ENCODE measurements at places on chromosomes 4 and X.

- DNase-seq = peak; percentile 55
These were observed 153.5 kb downstream of the KCNIP4 start for GRCh38 chr4:21795091-21795490.

DNA sequence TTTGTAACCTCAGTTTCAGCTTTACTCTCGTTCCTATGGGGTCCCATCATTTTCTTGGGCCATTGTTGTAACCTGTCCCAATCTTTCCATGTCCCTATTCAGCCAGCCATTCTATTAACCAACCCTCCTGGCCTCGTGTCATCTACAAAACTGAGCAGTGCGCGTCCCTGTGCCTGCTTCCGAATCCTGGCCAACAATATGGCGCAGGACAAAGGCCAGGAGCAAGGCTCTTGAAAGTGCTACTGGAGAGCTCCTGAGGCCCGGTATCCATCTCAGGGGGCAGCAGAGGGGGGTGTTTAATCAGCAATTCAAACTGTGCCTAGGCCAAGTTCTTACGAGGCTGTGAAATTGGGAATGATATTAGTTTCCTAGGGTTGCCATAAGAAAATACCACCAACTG lies 41.2 kb upstream of the APLN start:
- no peak for DNase-seq

DNA sequence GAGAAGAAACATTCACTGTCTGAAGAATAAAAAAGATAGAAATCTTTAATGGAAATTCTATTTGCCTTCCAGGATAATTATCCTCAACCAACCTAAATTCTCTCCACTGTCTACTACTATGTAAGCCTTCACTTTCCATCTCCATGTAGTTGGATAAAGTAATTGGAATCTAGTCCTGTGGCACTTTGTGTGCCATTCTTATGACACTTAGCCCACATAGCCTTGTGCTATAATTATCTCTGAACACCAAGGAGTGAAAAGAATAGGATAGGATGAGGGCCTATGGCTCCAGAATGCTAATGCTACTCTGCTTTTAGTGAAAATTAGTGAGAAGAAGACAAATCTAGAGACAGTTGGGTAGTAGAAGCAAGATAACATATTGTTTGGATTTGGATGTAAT lies 20.2 kb downstream of the PRSS48 start:
- no peak for DNase-seq

GRCh38 chr4:173508386-173509035 lies 21.5 kb downstream of the HAND2 start:
- no peak for DNase-seq

GRCh38 chr4:146592019-146592418 lies 46.7 kb upstream of the POU4F2 start:
- DNase-seq = no peak

DNA sequence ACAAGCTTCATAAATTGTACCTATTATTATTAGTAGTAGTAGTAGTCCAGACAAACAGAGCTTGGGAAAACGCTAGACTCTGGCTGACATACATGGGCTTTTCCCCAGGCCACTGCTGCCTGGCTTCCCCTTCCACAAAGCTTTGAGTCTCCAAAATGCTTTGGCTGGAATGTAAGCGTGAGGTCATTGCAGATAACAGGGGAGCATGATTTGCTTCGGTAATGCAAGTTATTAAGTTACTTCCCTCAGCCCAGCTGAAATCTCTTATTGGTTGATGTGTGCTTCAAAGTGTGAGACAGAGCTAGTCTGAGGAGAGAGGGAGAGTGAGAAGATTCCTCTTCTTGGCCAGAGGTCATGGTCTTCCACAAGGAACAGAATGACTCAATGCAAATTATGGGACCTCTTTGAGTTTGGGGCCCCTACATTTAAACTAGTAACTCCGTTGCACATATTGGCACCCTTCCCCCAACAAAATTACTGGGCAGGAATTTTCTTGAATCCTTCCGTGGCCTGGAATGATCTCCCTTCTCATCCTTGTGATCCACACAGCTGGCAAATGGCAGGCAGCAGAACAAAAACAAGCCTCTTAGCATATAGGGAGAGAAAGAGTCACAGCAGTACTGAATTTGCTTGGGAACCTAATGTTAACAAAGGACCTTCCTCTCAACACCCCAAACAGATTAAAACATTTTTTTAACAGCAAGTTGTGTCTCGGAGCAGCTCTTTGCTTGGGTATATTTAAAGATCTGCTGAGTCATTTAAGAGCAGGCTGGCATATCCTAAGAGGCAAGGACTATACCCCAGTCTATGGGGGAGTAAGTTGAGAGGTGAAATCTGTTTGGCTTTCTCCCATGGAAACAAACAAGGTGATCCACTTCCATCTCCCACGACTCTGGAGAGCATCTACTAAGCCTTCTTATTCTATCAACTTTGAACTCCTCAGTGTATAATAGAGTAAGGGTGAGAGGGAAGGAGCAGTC lies 19.9 kb downstream of the AR start:
- peak; percentile 70 for DNase-seq

- no peak for DNase-seq
These were observed 2.0 kb downstream of the STBD1 start for GRCh38 chr4:76308548-76308947.

All from astrocyte (in vitro differentiated cells and primary cell).